ENCODE measurements at places on chromosomes 4 and X.
A peak's percentile ranks its signal among the peaks of the same experiment; 100 is the strongest.

- DNase-seq, result no peak
Measured at GRCh38 chr4:54276641-54277430, 47.7 kb downstream of the PDGFRA start.

DNA sequence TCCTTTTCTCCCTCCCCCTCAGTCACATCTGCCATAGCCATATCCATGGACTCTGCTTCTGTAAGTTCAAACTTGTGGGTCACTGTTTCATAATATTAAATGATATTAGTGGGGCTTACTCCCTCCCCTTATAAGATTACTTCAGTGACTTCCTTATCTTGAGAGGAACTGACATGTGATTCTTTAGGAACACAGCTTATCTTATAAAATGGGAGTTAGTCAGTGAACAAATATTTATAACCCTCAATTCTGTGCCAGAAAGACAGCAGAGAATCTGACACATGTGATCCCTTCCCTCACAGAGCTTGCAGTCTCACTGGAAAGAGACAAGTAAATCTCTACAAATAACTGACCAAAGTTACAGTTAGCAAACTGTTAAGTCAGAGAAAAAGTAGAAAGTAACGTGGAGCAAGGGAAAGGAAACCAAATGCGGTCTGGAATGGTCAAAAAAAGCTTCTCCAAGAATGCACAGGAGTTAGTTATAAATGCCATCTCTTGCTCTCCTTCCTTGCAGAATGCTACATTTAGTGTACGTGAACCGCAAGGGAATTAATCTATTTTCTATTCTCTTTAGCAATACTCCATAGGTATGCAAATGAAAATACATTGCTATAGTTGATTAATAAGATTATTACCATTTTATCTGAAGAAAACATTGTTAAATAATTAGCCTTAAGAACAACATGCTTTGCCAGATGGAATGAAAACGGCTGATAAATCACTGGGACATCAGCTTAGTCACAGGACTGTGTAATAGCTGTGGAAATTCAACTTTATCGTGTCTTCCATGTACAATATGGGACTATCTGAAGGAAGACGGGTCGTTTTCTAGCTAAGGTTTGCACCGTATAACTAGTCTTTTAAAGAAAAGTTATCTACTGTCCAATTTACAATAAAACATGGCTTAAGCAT lies 29.0 kb downstream of the SGMS2 start:
- no peak for DNase-seq

- DNase-seq, result no peak
Measured at GRCh38 chrX:50988649-50989048, 78.1 kb downstream of the BMP15 start.

DNA sequence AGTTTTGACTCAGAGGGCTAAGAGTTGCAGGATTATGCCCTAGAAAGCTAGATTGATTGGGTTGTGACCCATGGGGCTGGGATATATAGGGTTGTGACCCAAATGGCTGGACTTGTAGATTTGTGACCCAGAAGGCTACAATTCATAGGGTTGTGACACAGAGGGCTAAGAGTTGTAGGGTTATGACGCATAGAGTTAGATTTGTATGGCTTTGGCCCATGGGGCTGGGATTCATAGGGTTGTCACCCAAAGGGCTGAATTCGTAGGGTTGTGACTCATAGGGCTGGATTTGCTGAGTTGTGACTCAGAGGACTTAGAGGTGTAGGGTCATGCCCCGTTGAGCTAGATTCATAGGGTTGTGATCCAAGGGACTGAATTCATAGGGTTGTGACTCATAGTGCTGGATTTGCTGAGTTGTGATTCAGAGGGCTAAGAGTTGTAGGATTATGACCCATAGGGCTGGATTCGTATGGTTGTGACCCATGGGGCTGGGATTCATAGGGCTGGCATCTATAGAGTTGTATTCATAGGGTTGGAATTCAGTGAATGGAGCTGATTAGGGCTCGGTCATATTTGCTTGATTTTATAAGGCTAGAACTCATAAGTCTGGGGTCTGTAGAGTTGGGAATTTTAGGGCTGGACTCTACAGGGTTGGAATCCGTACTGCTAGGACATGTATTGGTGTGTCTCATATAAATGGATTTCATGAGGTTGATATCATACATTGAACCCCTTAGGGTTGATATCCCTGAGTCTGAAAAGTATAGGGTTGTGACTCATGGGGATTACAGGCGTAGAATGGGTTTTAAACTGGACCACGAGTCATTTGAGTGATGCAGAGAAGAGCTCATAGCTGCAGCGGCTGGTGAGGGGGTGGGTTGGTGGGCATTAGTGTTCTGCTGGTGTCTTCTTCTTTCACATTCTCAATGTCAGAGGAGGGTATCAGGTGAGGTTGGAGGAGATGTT lies 125.7 kb downstream of the CRLF2 start:
- no peak for DNase-seq

GRCh38 chr4:74559853-74560252 lies 114.9 kb downstream of the AREG start:
- DNase-seq, result no peak

GRCh38 chr4:37604461-37604860 lies 81.7 kb downstream of the RELL1 start:
- no peak for DNase-seq

GRCh38 chr4:57051095-57051494 lies 59.1 kb downstream of the IGFBP7 start:
- DNase-seq, result no peak

DNA sequence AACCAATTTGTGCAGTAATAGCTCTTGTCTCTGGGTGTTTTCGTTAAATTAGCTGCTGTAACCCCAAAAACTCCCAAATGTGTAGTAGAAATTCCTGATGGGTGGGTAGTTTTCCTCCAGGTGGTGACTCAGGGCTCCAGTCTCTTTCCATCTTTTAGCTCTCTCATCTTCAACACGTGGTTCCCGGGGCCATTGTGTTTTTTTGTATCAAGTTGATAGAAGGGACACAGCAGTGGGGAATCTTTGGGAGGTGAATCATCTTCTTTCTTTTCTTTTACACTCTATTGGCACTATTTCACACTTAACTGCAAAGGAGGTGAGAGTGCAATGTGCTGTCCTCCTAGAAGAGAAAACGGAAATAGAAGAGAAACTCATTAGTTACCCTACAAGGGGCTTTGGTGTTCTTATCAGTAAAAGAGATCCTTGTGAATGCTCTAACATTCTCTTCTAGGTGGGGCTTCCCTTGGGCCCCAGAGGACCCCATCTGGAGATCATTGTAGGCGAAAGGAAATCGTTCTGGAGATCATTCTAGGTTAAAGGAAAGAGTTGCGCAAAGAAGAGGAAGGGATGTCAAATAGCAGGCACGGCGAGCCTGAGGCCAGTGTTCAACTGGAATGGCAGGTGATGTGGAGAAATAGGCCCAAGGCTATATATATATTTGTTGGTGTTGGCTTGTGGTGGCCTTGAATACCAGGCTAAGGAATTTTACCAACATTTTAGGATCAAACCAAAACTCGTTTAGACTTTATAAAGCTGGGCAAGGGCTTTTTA lies 68.2 kb upstream of the ACSL1 start:
- DNase-seq, result no peak

DNA sequence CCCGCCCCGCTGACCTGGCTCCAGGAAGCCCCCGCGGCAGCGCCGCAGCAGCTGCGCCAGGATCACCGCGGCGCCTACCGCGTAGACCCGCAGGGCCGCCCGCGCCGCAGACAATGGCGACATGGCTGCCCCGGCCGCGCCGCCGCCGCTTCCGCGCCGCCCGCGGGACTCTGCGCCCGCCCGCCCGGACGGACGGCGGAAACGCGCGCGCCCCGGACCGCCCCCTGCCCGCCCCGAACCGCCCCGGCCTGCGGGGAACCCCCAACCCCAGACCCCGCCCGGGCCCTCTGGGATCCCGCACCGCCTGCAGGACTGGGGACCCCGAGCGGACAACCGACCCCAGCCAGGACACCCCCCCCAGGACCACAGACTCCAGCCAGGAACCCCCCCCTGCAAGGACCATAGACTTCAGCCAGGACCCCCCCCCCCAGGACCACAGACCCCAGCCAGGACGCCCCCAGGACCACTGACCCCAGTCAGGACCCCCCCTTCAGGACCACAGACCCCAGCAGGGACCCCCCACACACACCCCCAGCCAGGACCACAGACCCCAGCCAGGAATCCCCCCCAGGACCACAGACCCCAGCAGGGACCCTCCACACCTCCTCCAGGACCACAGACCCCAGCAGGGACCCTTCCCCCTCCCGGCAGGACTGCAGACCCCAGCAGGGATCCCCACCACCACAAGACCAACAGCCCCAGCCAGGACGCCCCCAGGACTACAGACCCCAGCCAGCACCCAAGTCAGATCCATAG lies at the start of the genes DHRSX and ZBED1:
Gene DHRSX, minus strand, starts transcription at position 174 of the 756 bp plus-strand sequence. Its CDS starts 51 bp downstream, at position 123.
Gene ZBED1, minus strand, starts transcription at position 174 of the 756 bp plus-strand sequence. CDS start 10,257 bp downstream, outside the sequence.
- peak; percentile 23 for DNase-seq

GRCh38 chrX:13661735-13662288 lies 8.9 kb downstream of the TCEANC start:
- no peak for DNase-seq

- no peak for DNase-seq
Measured at GRCh38 chrX:144388738-144389137, 504.9 kb downstream of the UBE2NL start.

DNA sequence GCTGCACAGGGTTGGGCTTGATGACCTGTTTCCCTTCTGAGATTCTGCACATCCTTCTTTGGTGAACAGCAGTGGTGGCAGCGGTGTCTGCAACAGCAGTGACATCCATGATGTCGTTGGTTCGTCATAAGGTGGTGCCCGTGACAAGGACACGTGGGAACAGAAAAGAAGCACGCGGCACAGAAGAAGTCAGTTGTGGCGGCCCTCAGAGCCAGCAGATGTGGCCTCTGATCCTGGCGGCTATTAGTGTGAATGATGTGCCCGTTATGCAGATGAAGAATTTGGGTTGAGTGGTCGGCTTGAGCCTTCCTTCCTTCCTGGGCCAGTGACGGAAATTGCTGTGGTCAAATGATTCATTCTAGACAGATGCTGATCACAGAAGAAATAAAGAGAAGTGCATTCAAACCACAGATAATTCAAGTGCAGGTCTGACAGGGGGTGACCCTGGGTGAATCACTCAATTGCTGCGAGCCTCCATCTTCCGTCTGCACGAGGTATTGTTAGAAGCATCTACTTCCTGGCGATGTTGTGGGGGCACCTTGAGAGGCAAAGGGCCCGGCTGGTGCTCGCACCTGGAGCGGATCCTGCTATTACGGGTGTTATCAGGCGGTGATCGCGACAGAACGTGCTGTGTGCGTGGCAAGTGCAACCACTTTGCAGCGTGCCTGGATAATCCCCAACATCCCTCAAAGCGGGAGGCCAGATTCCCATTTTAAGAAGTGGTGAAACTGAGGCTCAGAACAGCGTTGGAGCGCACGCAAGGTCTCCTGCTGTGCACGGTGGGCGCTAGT lies 215.2 kb upstream of the PSAPL1 start:
- DNase-seq, result peak; percentile 21

DNA sequence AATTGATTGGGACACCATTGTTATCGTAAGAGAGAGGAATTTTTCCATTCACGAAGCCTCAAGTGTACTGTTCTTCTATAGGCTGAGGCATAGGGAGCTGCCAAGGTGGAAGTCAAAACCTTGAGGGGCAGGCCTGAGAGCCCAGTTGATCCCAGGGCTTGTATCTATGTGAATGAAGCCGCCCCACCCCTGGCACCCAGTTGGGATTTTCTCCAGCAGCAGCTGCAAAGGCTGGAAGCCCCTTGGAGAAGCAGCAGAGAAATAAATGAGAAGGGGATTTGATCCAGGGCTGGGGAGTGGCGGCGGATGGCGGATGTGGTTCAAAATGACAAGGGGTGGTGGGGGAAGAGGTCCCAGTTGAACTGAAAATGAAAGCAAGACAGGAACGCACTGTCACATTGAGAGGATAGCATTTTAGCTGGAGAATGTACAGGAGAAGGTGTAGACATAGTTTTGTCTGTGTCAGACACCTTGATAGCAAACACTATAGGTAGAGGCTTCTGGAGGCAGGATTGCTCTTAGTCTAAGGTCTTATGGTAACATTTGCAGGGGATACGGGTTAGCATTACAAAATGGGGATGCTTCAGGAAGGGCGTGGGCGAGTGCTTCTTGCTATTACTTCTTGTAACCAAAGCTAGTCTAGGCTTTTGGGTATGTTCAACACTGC lies 32.6 kb downstream of the DOCK11 start:
- DNase-seq, result peak; percentile 24

DNA sequence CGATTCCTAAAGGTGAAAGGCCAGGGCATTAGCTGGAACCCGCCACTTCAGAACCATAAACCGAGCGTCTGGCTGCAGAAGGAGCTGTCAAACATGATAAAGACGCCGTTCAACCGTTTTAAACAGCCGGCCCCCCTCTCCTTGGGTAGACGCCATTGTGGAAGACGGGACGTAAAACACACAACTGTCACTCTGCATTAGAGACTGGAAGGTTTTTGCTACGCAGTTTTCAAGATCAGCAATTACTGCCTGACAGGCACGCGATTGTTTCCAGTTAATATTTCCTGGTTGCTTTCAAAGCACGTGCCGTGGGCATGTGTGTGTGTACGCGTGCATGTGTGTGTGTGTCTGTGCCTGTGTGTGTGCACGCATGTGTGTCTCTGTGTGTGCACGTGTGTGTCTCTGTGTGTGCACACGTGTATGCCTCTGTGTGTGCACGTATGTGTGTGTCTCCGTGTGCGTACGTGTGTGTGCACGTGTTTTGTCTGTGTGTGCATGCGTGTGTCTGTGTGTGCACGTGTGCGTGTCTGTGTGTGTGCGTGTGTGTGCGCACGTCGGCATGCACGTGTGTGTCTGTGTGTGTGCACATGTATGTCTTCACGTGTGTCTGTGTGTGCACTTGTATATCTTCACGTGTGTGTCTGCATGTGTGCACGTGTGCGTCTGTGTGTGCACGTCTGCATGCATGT lies 48.8 kb downstream of the SHOX start:
- DNase-seq, result no peak

GRCh38 chrX:97547877-97548578 lies 664.3 kb downstream of the RPA4 start:
- DNase-seq, result no peak

- no peak for DNase-seq
Measured at GRCh38 chrX:5775846-5776430, 452.7 kb downstream of the NLGN4X start.

DNA sequence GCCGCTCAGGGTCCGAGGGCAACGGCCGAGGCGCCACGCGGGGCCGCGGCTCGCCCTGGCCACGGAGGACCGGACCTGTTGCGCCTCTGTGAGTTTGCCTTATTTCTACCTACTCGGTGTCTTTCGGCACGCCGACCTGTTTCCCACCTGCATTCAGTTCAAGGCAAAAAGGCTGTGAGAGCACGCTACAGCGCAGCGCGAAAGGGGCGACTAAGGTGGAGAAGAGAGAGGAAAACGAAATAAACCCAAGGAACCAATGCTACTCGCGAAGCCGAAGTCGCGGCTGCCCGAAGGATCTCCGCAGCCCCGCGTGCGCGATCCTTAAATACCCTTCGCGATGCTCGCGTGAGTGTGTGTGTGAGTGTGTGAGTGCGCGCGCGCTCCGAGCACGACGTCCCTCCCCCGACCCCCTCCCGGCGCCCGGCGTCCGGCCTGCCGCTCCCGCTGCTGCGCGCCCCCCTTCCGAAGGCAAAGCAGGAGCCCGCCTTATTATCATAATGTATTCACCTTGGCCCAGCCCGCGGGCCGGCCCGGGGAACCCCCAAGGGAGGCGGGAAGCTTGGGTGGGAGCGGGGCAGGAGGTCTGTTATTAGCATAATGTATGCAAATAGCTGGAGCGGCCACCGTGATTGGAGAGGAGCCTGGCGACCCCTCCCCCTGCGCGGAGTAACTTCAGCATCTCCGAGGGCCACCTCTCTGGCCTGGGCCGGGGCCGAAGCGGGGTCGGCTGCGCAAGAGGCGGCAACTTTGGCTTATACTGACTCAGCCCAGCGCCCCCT lies at the start of gene COL25A1:
Gene COL25A1, minus strand, starts transcription at position 298 of the 779 bp plus-strand sequence.
- DNase-seq, result no peak

All from stimulated activated CD4-positive, alpha-beta T cell treated with anti-CD3 and anti-CD28 coated beads, Interleukin-12 subunit alpha, Interleukin-12 subunit beta, amount 100 ng/mL, for 48 hours (primary cell).